AG10803 (cell line): ENCODE measurements at places on chromosomes 5 and 9.

DNA sequence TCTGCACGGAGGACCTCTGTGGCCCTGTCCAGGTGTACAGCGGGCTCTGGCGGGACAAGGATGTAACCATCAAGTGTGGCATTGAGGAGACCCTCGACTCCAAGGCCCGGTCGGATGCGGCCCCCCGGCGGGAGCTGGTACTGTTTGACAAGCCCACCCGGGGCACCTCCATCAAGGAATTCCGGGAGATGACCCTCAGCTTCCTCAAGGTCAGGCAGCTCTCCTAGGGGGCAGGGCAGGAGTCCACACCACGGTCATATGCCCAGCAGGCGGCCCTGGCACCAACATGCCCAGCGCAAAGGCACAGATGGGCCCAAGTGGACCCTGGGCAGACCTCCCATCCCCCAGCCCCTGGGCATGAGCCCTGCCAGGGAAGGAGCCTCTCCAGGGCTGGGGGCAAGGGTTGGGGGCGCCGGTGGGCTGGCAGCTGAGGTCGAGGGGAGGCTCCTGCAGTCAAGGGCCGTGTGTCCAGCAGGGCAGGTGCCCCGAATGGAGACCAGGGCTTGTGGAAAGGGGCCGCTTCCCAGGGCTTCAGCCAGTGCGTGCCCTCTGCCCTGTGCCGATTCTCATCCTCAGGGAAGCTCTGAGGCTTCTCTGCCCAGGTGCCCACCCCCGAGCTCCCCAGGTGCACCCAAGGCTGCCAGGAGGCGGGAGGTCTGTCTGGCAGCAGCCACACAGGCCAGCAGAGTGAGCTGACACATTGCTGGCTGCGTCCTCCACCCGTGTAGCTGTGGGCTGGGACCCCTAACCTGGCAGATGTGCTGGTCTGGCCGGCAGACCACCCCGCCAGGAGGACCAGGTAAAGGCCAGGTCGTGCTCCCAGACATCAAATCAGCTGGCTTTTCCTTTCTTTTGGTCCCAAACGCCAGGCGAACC lies 10.0 kb downstream of the DIPK1B start:
- no peak for DNase-seq

GRCh38 chr9:94680621-94681020 lies 41.3 kb upstream of the FBP1 start:
- DNase-seq, result no peak

GRCh38 chr5:170546282-170546681 lies 42.5 kb downstream of the KCNIP1 start:
- no peak for DNase-seq

GRCh38 chr5:67725604-67726003 lies 490.0 kb upstream of the PIK3R1 start:
- DNase-seq, result no peak

DNA sequence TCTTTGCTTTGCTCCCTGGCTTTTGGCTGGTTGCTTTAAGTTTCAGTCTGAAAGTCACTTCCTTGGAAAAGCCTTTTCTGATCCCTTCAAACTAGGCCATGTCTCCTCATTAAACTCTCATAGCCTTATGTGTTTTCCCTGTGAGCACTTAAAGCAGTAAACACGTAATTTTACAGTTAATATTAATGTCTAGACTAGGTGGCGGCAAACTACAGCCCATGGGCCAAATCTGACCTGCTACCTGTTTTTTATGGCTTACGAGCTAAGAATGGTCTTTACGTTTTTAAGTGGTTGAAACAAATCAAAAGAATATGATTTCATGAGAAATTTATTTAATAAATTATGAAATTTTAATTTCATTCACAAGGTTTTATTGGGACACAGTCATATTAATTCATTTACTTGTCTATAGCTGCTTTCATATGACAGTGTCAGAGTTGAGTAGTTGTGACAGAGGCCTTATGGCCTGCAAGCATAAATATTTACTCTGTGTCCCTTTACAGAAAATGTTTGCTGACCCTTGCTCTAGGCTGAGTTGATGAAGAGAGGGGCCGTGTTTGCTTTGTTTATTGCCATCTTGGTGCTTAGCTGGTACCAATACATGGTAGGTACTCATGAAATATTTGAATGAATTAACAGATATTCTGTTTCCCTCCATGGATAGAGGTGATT lies 7.4 kb downstream of the SLC44A1 start:
- DNase-seq, result no peak

- no peak for DNase-seq
Observed at GRCh38 chr5:137935190-137935589, 45.9 kb downstream of the PKD2L2 start.
